ENCODE measurements at places on chromosomes 6 and 20.

GRCh38 chr6:166285233-166285632 lies 23.0 kb downstream of the PRR18 start:
- no peak for DNase-seq

GRCh38 chr6:71886184-71887005 lies at the start of gene RIMS1:
Gene RIMS1, plus strand, starts transcription at chr6:71886550. Its CDS starts 474 bp downstream, at chr6:71887024.
- no peak for DNase-seq

DNA sequence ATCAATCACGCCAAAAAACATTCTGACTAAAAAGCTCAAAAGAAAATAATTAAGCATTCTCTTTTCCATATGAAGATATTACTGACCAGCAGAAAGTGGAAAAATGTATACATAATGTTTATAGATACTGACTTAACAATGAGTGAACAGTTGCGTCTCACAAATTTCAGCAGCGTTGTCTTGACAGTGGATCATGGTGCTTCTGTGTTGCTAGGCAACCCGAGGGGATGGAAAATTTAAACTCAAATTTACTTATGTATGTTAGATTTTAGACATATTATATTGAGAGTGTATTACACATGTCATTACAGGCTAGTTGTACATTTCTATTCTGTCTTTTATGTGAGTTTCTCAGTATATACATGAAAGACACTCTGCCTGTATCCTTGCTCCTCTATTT lies 110.2 kb downstream of the LAMA2 start:
- DNase-seq = no peak

DNA sequence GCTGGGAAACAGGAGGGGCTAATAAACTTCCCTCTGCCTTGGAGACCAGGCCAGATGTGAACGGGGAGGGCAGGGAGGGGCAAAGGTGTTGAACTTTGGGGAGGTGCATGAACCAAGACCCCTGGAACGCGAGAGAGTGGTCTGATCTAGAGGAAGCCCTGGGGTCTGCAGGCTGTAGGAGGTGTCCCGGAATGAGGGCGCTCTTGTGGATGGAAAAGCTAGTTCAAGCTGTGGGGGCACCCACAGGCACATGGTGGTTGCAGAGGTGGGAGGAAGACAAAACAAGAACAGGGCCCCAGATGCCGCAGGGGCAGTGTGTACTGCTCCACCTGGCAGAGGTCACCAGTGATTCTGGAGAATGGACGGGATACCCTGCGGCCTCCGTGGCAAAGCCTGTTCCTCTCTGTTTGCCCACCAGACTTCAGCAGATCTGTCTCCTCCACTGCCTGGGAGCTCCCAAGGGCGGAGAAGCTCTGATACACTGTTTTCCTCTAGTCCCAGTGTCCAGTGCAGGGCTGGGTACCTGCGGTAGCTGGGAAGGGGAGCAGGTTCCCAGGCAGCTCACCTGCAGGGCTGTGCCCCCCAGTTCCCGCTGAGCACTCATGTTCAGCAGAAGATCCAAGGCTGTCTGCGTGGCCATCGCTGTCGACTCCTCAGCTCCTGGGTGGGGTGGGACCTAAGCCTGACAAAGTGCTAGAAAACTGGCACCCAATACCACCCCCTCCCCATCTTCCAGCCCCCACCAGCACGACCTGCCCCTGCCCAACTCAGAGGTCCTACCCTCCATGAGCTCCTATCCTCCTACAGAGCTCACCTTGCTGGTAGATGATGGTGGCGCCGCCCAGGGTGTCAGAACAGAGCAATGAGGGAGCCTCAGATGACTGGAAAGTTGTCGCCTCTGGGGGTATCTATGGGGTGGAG lies 14.7 kb downstream of the ZNF335 start:
- DNase-seq = no peak

DNA sequence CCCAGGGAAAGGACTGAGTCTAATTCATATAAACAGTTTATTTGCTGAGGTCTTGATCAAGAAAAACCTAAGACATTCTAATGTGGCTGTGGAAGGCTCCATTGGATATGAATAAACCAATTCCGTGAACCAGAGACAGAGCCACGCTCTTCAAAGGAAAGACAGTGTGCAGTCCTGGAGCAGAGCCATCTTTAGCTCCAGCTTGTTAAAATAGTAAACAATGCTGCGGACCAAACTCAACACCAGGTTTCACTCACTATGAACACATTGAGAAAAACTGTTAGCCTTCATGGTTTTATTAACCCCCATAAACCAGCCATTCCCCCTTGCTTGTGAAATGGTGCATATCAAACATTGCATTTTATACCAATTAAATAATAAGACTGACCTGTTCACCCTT lies 61.9 kb downstream of the COL9A1 start:
- DNase-seq = no peak

DNA sequence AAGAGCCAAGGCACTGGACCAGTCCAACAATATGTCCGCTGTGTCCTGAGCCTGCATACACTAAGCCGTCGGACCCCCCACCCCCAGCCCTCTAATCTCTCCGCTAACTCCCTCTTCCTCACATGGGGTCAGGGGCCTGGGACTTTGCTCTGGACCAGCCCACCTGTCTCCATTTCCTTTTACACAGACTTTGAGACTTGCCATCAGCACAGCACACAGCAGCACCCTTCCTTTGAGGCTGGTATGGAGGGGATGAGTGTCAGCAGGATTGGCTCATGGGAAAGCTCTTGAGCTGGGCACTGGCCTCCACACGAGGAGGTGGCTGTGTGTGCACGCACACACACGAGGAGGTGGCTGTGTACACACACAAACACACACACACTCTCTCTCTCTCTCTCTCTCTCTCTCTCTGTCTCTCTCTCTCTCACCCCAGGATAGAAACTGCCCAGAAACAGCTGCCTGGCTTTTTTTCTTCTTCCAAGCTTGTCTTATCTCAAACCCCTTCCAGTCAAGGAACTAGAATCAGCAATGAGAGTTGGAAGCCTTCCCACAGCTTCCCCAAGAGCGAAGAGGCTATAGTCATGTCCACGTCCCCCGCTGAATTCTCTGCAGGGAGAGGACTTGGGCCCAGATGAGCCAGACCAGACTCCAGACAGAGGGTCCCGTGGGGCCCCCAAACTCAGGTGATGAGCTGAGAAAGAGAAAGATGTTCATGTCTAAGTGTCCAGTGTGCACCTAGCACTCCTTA lies 18.6 kb downstream of the SLC9A8 start:
- no peak for DNase-seq

DNA sequence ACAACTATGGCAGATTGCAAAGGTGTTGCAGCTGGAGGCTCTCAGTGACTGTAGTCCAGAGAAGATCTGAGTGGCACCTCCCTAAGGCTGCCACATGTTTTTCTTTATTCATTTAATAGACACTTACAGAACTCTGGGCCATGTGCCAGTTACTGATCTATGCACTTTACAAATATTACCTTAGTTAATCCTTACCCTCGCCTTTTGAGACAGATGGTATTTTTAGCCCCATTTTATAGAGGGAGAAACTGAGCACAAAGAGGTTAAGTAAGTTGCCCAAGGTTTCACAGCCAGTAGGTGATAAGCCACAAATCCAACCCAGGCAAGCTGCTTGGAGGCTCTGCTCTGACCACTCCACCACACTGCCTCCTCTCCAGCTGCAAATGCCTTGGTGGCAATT lies 6.5 kb upstream of the SCRT2 start:
- no peak for DNase-seq

GRCh38 chr20:15187612-15188011 lies 850.2 kb upstream of the FLRT3 start:
- DNase-seq = no peak

DNA sequence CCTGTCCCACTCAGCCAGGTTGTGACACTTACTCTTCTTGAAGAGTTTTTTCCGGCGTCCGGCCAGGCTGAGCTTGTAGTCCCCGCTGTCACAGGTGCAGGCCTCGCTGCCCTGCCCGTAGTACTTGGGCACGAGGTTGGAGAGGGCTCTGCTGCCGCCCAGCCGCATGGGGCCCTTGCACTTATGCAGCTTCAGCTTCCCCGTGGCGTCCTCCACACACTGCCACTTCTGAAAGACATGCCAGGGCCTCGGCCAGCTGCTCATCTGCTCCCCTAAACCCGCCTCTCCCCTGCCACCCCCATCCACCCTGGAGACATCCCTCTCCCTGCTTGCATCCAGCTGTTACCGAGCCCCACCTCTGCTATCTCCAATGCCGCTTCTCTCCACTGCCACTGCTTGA lies 113.1 kb downstream of the SULF2 start:
- no peak for DNase-seq

DNA sequence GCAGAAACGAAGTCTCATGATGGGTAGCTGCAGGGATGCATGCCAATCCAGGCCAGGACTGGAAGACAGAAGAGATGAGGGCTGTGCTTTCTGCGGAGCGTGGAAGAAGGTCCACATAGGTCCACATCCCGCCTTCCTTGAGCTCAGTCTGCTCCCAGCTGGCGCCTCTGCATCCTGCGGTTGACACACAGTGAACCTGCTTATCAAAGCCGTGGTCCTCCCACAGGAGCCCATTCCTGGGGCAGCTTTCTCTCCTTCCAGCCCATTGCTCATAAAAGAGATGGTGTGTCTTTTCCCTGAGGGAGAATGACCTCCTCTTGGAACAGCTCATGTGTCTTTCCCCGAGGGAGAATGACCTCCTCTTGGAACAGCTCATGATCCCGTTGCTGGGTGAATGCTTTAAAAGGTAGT lies 225.4 kb downstream of the CDH4 start:
- no peak for DNase-seq

GRCh38 chr6:139757784-139758183 lies 383.3 kb upstream of the CITED2 start:
- DNase-seq = no peak

DNA sequence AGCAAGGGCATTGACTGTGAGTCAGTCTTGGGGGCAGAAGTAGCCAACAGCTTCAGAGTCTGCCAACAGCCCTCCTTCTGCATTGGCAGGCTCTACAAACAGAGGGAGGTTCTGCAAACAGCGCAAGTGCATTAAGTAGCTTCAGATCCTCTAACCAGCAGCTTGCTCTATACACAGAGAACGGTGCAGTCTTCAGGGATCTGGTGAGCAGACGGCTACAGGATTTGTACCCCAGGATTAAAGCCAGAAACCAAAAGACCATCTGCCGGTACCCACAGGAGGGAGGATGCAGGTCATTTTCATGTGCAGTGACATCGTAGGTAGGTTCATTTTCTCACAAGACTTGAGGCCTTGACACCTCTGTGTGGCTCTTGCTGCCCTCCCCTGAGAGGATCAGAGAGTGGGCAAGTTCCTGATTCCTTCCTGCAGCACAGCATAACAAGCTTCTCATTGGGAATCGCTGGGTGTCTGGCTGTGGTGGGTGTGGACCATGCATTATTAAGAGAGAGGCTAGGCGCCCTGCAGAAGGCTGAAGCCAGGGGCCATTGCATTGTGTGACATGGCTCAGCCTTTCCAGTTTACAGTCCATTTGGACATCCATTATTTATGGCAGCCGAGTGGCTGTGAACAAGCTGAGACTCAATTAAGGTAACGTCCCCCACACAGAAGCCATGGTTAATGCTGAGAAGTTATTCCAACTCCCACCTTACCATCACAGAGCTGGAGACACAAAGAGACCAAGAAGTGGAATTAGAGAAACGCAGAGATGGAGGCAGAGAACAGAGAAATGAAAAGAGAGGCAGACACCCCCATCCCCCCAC lies 250.0 kb downstream of the LRFN2 start:
- no peak for DNase-seq

DNA sequence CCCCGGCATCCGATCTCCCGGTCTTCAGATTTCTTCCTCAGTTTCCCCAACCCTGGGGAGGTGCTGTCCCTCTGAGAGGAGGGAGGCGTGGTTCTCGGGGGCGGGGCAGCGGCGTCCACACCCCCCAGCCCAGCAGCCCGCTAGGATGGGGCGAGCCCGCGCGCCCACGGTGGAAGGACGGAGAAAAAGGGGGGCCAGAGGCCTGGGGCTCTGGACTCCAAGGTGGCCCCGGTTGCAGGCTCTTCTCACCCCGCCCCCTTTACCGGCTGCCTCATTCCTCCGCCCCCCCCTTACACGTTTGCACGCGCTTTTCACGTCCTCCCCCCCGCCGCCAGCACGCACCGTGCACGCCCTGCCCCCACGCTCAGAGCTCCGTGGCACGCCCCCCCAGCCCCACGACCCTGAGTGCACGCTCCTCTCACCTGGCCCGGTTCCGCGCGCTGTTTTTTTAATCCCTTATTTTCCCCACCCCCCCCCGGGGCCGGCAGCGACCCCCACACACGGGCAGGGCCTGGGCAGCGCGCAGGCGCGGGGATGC lies 402 bp downstream of the ZBTB12 start:
- DNase-seq = peak; percentile 50

DNA sequence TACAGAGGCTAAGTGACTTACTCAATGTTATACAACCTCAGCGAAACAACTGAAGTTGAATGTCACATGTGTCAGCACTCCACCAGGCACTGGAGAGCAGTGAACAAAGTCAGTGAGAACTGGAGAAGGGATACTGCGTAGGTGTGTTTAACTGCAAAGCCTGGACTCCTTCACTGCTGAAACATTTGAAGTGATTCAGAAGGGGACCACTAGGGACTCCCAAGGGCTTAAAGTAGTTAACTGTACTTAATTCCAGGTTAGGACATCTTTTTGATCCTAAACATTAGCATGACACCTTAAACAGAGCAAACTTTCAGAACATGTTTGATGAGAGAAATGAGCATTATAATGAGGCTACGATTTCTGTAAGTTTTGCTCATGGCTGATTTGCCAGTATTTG lies 45.0 kb upstream of the ZBTB24 start:
- no peak for DNase-seq

DNA sequence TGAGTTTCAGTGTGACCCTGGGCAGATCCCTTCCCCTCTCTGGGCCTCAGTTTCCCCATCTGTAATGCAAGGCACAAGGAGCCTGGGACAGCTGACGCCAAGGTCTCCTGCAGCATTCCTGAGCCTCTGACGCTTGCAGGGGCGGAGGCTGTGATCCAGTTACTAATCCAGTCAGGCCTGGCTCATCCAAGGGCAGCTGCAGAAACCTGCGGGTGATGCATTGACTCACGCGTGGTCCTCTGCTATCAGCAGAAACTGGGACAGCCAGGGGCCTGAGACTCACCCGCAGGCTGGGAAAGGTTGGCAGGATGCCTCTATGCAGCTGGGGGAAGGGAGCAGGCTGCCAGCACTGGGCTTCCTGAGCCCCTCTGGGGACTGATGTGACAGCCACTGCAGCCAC lies 65.0 kb upstream of the SIRPA start:
- no peak for DNase-seq

DNA sequence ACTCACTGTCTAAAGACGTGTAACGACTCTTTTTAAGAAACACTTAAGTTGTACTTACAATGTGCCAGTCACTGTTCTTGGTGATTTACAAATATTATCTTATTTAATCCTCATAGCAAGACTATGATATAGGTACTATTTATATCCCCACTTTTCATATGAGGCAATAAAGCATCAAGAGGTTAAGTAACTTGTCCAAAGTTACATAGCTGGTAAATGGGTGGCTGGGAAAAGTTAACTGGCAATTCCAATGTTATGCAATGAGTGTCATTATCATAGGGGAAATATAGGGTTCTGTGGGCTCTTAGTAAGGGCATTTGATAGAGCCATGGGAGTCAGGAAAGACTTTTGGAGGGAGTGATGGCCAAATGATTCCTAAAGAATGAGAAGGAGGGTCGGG lies 21.4 kb upstream of the RIPOR2 start:
- DNase-seq = no peak

GRCh38 chr20:17442588-17442987 lies 88.6 kb downstream of the BFSP1 start:
- DNase-seq = no peak

Data from stimulated activated CD4-positive, alpha-beta T cell treated with anti-CD3 and anti-CD28 coated beads, TNF-alpha, amount 100 ng/mL, for 4 hours (primary cell).